ENCODE measurements at places on chromosomes 3 and 15. TPM values are rescaled to one million over a fixed set of nuclear protein-coding genes. Genes with fewer than 3 reads are reported as not detected.

THOC7 gene
- 54.8 TPM for total RNA-seq

APOD gene
- total RNA-seq = 0.97 TPM

- peak overlapping the region; percentile 86 for H3K27ac ChIP-seq
- DNase-seq = peak; percentile 79
- H3K36me3 ChIP-seq = no peaks in the 10 kb centered on the region
- H3K4me1 ChIP-seq = peaks cover 25% of the 10 kb centered on the region
- H3K27me3 ChIP-seq = no peaks in the 10 kb centered on the region
These were observed 505 bp upstream of the WNT5A start for GRCh38 chr3:55487381-55488241.

DNA sequence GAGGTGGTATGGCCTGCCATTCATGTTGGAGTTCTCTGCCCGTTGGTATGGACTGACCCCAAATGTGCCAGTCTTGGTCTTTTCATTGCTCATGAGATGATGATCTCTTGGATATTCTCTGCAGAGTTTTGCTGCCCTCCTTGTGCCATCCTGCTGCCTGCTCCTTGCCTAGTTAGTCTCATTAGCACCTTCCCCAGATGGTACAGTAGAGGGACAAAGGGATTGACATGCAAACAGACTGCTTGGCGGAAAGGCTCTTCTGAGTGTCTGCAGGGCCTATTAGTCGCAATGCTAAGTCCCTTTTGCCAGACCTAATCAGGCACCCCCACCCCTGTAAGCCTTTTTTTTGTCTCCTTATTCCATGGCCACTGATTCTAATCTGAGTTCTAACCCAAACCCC is 90.6 kb downstream of the ARNT2 start:
- H3K27me3 ChIP-seq = no peaks in the 10 kb centered on the region
- peaks cover 52% of the 10 kb centered on the region for H3K4me1 ChIP-seq
- H3K27ac ChIP-seq = peak overlapping the region; percentile 56
- H3K36me3 ChIP-seq = no peaks in the 10 kb centered on the region
- no peak for DNase-seq

SMCO1 gene
- not detected for total RNA-seq

DNA sequence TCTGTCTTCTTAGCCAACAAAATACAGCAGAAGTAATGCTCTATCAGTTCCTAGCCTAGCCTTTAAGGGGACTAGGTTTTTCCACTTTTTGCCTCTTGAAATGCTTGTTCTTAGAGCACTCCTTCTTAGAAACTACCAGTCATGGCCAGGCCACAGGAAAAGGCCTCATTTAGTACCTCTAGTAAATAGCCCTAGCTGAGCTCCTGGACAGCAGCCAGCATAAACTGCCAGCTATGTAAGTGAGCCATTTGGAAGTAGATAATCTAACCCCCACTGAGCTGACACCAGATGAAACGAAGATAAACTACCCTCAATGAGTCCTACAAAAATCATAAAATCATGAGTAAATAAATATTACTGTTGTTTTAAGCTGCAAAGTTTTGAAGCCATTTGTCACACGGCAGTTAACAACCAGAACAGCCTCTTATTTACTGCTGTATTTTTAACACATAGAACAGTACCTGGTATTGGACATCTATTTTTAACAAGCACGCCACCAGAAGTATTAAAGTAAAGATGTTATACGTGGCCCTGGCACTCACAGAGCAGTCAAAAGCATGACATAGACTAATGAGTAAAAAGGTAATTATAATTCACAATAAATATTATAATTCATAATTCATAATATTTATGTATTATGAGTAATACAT is 12.0 kb downstream of the TBC1D5 start:
- no peak overlapping the region for H3K4me3 ChIP-seq
- no peak for DNase-seq
- no peaks in the 10 kb centered on the region for H3K4me1 ChIP-seq
- H3K27me3 ChIP-seq = no peaks in the 10 kb centered on the region

TRAT1 gene
- total RNA-seq = not detected

DNA sequence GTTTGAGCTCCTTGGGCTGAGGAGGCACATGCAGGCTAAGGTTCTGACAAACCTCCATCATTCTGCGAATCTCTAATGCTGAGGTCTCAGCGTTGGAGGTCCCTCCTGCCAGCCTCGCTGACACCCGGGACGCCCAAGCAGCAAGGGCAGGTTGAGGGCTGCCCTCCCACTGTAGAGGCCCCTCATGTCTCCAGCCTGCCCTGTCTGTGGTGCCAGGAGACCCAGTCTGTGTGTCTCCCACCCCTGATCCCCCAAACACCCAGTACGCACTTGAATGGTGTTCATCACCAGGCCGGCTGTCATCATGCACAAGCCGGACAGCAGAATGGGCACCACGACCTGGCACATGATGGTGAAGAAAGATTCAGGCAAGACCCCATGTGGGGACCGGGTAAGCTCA is 27.8 kb downstream of the SLC41A3 start:
- no peak for DNase-seq
- H3K27me3 ChIP-seq = no peaks in the 10 kb centered on the region

DNA sequence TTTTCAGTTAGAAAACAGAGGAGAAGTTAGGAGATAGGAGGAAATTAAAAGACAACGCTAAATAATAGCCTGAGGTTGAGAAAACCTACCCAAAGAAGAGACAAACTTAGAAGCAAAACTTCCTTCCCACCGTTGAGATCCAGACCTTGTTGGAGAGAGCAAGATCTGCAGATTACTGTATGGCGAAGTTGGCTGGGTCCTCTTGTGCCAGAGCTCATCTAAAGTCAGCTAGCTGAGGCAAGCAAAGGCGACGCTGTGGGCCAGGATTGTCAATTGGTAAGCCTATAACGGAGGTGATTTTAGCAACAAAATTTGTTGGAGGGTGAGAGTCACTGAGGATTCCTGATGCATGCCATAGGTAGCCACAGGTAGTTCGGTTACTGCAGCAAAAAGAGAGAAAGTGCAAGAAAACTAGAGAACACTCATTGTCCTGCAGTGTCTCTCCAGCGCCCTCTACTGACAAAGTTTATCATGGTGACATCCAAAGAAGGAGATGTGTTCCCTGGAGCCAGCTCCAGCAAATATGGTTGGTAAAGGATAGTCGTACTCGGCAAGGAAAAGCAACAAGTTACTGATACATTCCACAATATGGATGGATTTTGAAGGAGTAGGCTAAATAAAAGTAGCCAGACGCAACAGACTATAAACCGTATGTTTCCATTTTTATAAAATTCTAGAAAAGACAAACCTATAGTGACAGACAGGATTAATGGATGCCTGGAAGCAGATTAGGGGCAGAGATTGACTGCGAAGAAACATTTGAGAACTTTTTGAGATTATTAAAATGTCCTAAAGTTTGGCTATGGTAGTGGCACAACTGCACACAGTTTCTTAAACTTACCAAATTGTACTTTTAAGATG is 9.8 kb upstream of the OR5K4 start:
- H3K4me3 ChIP-seq = no peak overlapping the region
- no peaks in the 10 kb centered on the region for H3K36me3 ChIP-seq
- no peak overlapping the region for H3K27ac ChIP-seq
- H3K27me3 ChIP-seq = peaks cover 4% of the 10 kb centered on the region
- no peaks in the 10 kb centered on the region for H3K4me1 ChIP-seq

GRCh38 chr15:70327856-70328678 is 230.3 kb upstream of the TLE3 start:
- peak overlapping the region; percentile 23 for H3K4me3 ChIP-seq
- H3K27me3 ChIP-seq = no peaks in the 10 kb centered on the region
- peak; percentile 85 for DNase-seq
- H3K27ac ChIP-seq = peak overlapping the region; percentile 49

- H3K4me1 ChIP-seq = no peaks in the 10 kb centered on the region
- H3K27ac ChIP-seq = no peak overlapping the region
- no peaks in the 10 kb centered on the region for H3K27me3 ChIP-seq
- H3K36me3 ChIP-seq = no peaks in the 10 kb centered on the region
- no peak for DNase-seq
- no peak overlapping the region for H3K4me3 ChIP-seq
These were observed 49.9 kb upstream of the KLF13 start for GRCh38 chr15:31276596-31277298.

TNNC1 gene
- total RNA-seq = not detected

PSMD6 gene
- total RNA-seq = 78.2 TPM

DNA sequence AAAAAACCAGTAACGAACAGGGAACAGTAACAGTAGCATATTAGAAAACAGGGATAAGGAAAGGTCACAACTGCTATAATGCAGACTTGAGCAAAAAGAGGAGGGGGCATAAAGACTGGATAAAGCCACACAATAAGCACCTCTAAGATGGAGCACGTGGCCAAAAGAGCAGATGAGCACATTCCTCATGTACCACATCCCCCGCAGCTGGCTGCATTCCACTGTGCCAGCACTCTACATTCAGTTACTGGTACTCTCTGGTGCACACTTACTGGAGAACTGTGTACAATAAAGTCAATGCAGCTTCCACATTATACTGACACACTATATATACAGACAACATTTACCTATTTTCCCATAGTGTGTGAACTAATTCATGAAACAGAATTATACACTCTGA is 64.7 kb downstream of the UBE3A start:
- no peak overlapping the region for H3K27ac ChIP-seq
- DNase-seq = no peak
- H3K27me3 ChIP-seq = no peaks in the 10 kb centered on the region
- H3K36me3 ChIP-seq = peaks cover 35% of the 10 kb centered on the region

FETUB gene
- not detected for total RNA-seq

CLN6 gene
- 12.3 TPM for total RNA-seq

TMEM62 gene
- total RNA-seq = 5.9 TPM

- H3K4me1 ChIP-seq = no peaks in the 10 kb centered on the region
- H3K4me3 ChIP-seq = no peak overlapping the region
- 0 out of 2 replicates have a peak, but pooled peaks cover 5% of the 10 kb centered on the region for H3K36me3 ChIP-seq
- no peak overlapping the region for H3K27ac ChIP-seq
- DNase-seq = peak; percentile 16
These were observed 10.7 kb downstream of the VPS8 start for GRCh38 chr3:184822654-184823053.

GRCh38 chr3:70358978-70359580 is 46.6 kb upstream of the MDFIC2 start:
- H3K27ac ChIP-seq = no peak overlapping the region
- H3K27me3 ChIP-seq = no peaks in the 10 kb centered on the region
- no peaks in the 10 kb centered on the region for H3K4me1 ChIP-seq
- peak; percentile 46 for DNase-seq
- H3K36me3 ChIP-seq = no peaks in the 10 kb centered on the region

RETNLB gene
- not detected for total RNA-seq

GRCh38 chr15:59688423-59688781 is 718 bp downstream of the BNIP2 start:
- H3K4me1 ChIP-seq = peaks cover 29% of the 10 kb centered on the region
- peak; percentile 83 for DNase-seq
- no peaks in the 10 kb centered on the region for H3K27me3 ChIP-seq
- peak overlapping the region; percentile 99 for H3K27ac ChIP-seq
- 0 out of 2 replicates have a peak, but pooled peaks cover 6% of the 10 kb centered on the region for H3K36me3 ChIP-seq

DNA sequence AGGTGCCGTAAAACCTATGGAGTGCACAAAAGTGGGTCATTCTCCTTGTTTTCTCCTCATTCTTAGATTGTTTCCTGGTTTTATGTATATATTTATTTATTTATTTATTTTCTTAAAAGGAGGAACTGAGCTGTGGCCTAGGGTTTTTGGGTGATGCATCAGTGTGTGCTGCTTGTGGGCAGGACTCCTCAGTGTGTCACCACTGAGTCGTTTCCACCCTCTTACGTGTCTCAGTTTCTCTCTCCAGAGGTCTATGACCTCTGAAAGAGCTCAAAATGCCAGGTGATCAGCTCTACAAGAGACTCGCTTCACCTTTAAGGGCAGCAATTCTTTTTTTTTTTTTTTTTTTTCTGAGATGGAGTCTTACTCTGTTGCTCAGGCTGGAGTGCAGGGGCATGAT is 72.9 kb downstream of the CD200 start:
- no peak overlapping the region for H3K4me3 ChIP-seq
- H3K27me3 ChIP-seq = no peaks in the 10 kb centered on the region
- no peaks in the 10 kb centered on the region for H3K36me3 ChIP-seq

Measured in GM23248 (cell line).